ENCODE measurements at places on chromosomes 3 and 15. TPM values are rescaled to one million over a fixed set of nuclear protein-coding genes. Genes with fewer than 3 reads are reported as not detected.

GRCh38 chr3:126179825-126180476 is 435 bp downstream of the ALDH1L1 start:
- H3K4me1 ChIP-seq, result peaks cover 44% of the 10 kb centered on the region
- peak overlapping the region; percentile 99 for H3K27ac ChIP-seq
- peak; percentile 92 for DNase-seq
- H3K27me3 ChIP-seq, result no peaks in the 10 kb centered on the region
- H3K36me3 ChIP-seq, result no peaks in the 10 kb centered on the region

GRCh38 chr3:98962951-98963350 is 61.5 kb upstream of the DCBLD2 start:
- H3K27me3 ChIP-seq, result no peaks in the 10 kb centered on the region
- H3K27ac ChIP-seq, result no peak overlapping the region
- H3K4me1 ChIP-seq, result no peaks in the 10 kb centered on the region

DNA sequence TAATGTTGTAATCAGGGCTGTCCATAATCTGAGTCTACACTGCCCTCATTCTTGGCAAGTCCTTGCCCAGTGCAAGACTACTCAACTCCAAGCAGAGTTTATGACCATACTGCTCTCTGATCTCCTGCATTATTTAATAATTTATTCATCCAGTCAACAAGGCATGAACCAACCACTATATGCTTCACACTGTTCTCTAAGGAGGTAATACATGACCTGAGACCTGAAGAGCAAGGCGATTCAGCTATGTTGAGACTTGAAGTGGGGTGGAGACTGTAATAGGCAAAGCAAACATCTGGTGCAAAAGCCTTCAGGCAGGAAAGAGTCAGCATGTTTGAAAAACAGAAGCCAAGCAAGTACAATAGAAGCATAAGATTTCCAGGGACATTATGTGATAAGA is 1362.8 kb downstream of the ROBO2 start:
- H3K27ac ChIP-seq, result no peak overlapping the region
- no peaks in the 10 kb centered on the region for H3K4me1 ChIP-seq
- no peak overlapping the region for H3K4me3 ChIP-seq

DNA sequence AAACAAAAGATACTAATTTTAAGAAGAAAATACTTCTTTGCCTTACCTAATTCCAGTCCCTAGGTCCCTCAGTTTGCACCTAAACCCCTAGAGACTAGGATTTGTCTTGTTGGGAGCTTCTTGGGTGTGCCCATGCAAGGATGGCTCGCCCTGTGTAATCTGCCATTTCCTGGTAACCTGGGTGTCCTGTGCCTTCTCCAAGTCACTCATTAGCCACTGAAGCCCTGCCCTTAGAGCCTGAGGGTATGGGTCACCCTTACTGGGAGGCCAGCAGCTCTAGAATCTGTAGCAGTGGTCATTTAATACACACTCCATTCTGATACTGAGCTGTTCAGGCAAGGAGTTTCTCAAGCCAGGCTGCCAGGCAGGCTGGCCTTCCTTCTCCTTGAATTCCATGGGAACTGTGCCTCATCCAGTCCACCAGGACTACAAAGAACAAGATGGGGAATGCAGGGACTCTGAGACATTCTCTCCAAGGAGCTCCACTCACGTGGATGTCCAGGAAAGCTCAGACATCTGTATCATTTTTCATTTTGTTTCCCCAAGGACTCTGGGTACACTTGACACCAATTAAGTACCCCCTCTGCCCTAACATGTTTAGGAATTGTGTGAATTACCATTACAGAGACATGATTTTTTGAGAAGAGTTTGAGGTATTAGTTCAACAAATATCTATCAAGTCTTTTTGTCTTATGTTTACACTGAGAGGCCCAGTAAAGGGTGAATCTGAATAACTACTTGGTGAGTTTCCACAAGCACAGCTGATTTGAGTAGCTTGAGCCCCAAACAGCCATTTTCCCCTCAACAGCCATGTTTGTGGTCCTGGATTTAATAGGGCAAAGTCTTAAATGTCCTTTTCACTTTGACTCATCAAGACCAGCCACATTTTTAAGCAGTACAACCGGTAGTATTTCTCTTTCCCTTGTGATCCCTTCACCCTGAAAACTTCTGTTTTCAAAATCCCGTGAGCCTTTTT is 52.6 kb downstream of the ARNT2 start:
- H3K27ac ChIP-seq, result no peak overlapping the region
- DNase-seq, result no peak
- H3K4me1 ChIP-seq, result no peaks in the 10 kb centered on the region
- no peak overlapping the region for H3K4me3 ChIP-seq
- H3K36me3 ChIP-seq, result no peaks in the 10 kb centered on the region

DNA sequence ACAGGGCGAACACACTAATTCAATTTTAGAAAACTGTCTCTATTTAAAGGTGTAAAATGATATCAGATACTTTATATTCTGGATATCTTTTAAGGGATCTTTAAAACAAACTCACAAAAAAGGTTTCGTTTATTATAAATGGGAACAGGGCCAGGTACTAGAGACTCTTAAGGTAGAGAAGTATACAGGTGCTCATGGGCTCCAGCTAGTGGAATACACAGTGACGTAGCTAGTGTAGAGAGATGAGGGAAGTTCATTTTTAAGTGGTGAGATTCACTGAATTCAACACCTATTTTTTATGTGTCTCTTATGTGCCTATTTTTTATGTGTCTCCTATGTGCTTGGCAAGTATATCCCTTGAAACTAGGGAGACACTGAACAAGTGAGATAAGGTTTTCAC is 132.7 kb upstream of the FAM3D start:
- DNase-seq, result no peak
- no peaks in the 10 kb centered on the region for H3K4me1 ChIP-seq
- no peak overlapping the region for H3K4me3 ChIP-seq
- H3K36me3 ChIP-seq, result no peaks in the 10 kb centered on the region

DNA sequence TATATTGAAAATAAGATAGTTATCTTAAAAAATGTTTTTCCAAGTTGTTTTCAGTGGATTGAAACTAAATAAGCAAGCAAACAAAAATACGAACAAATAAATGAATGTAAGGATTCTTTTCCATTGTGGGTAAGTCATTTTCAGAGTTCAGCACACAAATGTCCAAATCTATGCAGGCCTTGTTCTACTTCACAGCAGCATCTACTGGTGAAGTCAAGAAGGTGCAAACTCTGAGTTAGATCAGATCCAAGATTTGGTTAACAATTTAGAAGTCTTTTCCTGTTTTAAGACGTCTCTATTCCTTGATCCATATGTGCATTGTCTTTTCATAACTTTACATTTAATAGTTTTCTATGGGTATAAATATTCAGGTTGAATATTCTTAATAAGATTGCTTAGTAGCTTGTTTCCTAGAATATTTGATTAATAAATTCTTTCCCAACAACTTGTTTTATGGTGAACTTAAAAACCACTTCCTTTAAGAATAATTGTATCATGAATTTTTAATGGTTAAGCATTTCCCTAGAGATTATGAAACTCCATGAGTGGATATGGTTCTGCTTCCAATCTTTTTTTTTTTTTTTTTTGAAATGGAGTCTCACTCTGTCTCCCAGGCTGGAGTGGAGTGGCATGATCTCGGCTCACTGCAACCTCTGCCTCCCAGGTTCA is 10.5 kb downstream of the PTX3 start:
- no peak for DNase-seq
- no peak overlapping the region for H3K27ac ChIP-seq
- H3K36me3 ChIP-seq, result no peaks in the 10 kb centered on the region
- H3K4me3 ChIP-seq, result no peak overlapping the region

Gene HTR3E
- not detected for total RNA-seq

Measured in gastrocnemius medialis (tissue), 4 donors.